SHP77 (cell line): ENCODE measurements at places on chromosomes 12 and 14.
A peak's percentile ranks its signal among the peaks of the same experiment; 100 is the strongest.

DNA sequence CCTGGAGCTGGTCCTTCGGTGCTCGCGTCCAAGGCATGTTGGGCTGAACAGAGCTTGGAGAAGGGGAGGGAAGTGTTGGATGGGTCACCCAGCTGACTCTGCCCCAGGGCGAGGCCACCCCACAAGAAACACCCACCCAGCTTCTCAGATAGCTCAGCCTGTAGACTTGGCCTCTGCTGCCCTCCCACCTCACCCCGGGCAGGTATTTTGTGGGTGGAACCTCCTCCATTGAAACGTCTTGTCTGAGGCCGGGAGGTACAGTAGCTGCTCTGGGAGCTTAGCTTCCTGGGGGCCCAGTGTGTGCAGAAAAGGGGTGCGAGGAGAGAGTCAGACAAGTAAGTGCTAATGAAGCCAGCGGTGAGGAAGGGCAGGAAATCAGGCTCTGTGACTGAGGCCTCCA, 54.8 kb upstream of the TSPAN9 start:
- no peak for DNase-seq

- DNase-seq: no peak
Measured at GRCh38 chr14:90427848-90428426, 31.1 kb downstream of the CALM1 start.

- no peak for DNase-seq
Measured at GRCh38 chr14:94628578-94628977, 16.4 kb downstream of the SERPINA3 start.

GRCh38 chr12:46158501-46158900, 110.3 kb downstream of the SLC38A1 start:
- no peak for DNase-seq

- no peak for DNase-seq
Measured at GRCh38 chr12:120579179-120579578, 2.0 kb downstream of the POP5 start.

GRCh38 chr14:101229666-101230065, 326.1 kb upstream of the RTL1 start:
- DNase-seq: no peak

GRCh38 chr14:51507511-51507905, 144.2 kb upstream of the FRMD6 start:
- no peak for DNase-seq

- no peak for DNase-seq
Measured at GRCh38 chr12:15733136-15733535, 56.1 kb downstream of the EPS8 start.

- no peak for DNase-seq
Measured at GRCh38 chr14:95387826-95388445, 68.2 kb upstream of the CLMN start.

- no peak for DNase-seq
Measured at GRCh38 chr14:52354242-52354641, 40.1 kb downstream of the PTGER2 start.

DNA sequence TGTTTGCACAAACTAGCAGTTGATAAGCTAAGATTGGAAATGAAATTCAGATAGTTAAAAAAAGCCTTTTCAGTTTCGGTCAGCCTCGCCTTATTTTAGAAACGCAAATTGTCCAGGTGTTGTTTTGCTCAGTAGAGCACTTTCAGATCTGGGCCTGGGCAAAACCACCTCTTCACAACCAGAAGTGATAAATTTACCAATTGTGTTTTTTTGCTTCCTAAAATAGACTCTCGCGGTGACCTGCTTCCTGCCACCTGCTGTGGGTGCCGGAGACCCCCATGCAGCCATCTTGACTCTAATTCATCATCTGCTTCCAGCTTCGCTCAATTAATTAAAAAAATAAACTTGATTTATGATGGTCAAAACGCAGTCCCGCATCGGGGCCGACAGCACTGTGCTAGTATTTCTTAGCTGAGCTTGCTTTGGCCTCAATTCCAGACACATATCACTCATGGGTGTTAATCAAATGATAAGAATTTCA, 335.6 kb downstream of the TMEM121 start:
- DNase-seq: no peak

GRCh38 chr12:123131879-123132402, 18.9 kb downstream of the PITPNM2 start:
- DNase-seq: peak; percentile 100

GRCh38 chr14:81446279-81447007, 46.3 kb upstream of the STON2 start:
- no peak for DNase-seq

DNA sequence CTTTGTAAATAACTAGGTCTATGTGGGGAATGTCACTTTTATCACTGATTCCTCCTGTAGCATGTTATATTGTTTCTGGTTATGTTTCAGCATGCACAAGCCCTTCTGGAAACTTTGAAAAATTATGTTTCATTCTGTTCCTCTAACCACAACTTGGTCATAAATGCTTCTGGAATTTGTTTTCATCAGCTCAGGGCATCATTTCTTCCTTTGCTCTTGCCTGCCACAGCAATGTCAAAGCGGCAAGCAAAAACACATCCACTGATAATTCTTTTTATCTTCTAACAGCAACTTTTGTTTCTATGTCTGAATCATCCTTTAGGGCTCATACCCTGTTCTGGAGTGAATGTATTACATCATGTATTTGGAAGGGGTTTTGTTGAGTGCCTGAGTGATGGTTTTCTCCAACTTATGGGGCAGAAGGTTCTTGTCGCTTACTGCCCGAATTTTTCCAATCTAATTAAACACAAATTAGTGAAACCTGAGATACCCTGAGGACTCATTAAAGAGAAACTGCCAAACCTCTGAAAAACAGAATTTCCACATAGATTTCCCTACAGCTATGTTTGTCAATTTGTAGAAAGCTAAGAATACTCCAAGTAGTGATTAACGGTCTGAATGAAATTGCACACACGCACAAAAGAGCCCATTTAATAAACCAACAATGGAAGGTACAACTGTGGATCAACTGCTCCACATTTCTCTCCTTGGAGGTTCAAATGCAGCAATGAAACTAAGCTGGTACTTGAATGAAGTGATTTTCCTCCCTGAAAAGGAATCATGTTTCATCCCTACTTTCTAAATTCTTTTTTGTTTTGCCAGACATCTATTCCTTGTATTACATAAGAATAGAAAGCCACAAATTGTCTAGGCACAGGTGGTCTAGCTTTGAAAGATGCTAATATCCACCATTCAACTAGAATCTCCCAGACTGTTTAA, 173.5 kb upstream of the KRR1 start:
- no peak for DNase-seq

DNA sequence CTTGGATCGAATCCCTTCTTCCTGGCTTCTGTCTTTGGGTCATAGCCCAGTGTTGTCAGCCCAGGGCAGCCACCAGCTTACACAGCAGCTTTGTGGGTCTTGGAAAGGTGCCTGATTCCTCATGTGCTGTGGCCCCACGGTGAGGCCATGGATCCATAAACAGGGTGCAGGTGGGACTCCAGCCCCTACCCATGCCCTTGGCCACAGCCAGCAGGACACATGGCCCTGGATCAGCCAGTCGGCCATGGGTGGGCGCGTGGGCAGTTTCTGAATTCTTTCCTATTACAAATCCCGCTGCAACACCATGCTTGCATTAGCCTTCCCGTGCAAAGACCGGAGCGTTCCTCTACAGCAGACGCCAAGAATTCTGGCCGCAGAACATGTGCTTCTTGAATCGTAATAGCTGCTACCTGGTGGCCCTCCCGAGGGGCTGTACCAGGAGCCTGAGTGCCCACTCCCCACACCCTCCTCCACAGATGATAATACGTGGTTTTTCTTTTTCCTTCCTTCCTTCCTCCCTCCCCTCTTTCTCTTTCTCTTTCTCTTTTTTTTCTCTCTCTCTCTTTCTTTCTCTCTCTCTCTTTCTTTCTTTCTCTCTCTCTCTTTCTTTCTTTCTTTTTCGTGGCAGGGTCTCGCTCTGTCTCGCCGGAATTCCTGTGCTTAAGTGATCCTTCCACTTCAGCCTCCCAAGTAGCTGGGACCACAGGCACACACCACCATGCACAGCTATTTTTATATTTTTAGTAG, 2.9 kb upstream of the MMP17 start:
- no peak for DNase-seq

GRCh38 chr14:36068777-36069534, 107.6 kb downstream of the PTCSC3 start:
- no peak for DNase-seq

DNA sequence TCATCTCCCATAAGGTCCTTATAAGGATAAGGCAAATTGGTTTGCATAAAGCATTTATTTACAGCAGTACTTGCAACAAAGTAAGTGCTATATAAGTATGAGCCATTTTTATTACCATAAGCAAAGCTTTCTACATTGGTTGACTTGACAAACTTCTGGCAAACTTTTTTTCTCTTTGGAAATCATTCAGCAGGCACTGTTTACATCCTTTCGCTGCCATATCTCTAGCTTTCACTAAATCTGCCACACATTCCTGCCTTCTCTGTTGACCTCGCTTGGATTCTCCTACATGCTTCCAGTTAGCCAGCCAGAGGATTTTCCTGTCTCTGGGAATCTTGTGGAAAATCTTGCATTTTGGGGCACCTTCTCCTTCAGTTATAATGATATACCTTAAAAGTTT, 21.8 kb upstream of the HDAC7 start:
- no peak for DNase-seq

DNA sequence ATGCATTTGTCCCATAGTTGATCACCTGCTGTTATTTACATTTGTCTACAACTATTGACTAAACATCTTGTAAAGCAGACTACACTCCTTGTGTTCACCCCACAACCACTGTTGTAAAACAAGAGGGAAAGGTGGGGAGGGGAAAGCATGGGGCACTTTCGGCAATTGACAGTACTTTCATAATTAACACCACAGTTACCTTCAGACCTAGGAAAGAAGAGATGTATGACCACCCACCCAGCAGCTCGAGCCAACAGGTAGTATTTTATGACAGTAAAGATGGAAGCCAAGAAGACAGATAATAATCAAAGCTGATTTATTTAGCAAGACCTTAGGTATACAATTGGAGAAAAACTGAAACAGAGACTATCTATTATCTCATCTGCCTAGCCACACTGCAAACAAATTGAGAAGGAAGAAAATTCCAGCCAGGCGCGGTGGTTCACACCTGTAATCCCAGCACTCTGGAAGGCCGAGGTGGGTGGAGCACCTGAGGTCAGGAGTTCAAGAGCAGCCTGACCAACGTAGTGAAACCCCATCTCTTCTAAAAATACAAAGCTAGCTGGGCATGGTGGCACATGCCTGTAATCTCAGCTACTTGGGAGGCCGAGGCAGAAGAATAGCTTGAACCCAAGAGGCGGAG, 11.2 kb downstream of the HECTD4 start:
- DNase-seq: no peak

GRCh38 chr12:30882706-30883105, 43.8 kb upstream of the TSPAN11 start:
- peak; percentile 27 for DNase-seq

- no peak for DNase-seq
Measured at GRCh38 chr12:44509471-44509870, 366.6 kb downstream of the NELL2 start.

- DNase-seq: no peak
Measured at GRCh38 chr12:3432176-3432742, 58.7 kb upstream of the PRMT8 start.

GRCh38 chr14:49451938-49452337, 134.2 kb downstream of the RPS29 start:
- DNase-seq: no peak

DNA sequence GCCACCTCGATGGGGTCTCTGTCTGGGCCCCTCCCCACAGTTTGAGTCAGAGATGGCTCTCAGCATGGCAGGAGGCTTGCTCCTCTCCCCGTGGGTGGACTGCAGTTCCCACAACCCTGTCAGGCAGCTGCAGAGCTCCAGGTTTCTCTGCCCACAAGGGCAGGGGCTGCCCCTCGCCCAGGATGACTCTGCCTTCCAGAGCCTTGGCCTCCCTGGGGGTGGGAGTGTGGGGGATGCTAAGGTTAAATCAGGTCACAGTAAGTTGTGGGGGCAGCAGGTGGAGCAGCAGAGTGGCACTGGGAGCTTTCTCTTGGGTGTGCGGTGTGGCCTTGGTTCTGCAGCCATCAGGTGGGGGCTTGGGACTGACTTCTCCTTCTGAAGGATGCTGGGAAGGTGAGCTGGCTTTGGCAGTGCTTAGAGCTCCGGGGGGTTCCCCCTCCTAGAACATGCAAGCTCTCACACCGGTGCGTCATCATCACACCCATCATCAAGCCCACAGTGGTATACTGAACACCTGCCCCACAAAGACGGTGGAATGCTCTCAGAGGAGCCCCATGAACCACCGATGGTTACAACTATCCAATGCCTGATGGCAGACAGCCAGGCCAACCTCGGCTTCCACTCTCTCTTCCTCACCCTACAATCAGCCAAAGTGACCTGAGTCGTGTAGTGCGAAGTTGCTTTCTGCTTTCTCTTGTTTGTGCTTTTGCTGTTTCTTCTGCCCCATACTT, 39.7 kb downstream of the ERH start:
- DNase-seq: no peak
